ENCODE measurements at places on chromosomes 2 and 18. TPM values are rescaled to one million over a fixed set of nuclear protein-coding genes. Genes with fewer than 3 reads are reported as not detected.
A peak's percentile ranks its signal among the peaks of the same experiment; 100 is the strongest.

Gene TMEM37
- polyA plus RNA-seq, result 96.9 TPM

Gene CASP10
- 26.9 TPM for polyA plus RNA-seq

Gene CKAP2L
- polyA plus RNA-seq, result 3.0 TPM

Gene SLC1A4
- polyA plus RNA-seq, result 4.9 TPM

Gene TYW5
- polyA plus RNA-seq, result 2.4 TPM

Gene CBLN2
- 0.82 TPM for polyA plus RNA-seq

Gene COL3A1
- 294 TPM for polyA plus RNA-seq

GRCh38 chr2:20599861-20600461 is 50.9 kb downstream of the HS1BP3 start:
- peak; percentile 68 for DNase-seq

DNA sequence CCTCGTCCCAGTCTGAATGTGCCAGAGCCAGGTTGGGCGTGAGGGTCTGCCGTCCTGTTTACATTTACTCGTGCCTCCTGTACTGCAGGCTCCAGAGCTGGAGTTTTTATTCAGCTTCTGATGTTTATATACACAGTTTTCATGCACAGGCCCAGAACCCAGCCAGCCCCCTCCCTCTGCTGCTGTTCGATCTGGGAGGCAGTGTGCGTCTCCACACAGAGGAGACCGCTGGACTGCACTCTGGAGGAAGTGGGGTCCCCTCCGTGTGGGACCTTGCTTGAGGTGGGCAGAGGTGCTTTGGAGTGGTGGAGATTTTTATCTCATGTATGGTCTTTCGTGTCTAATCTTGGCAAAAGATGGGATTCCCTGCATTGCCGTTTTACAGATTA is 90.6 kb downstream of the GLI2 start:
- peak; percentile 63 for DNase-seq

DNA sequence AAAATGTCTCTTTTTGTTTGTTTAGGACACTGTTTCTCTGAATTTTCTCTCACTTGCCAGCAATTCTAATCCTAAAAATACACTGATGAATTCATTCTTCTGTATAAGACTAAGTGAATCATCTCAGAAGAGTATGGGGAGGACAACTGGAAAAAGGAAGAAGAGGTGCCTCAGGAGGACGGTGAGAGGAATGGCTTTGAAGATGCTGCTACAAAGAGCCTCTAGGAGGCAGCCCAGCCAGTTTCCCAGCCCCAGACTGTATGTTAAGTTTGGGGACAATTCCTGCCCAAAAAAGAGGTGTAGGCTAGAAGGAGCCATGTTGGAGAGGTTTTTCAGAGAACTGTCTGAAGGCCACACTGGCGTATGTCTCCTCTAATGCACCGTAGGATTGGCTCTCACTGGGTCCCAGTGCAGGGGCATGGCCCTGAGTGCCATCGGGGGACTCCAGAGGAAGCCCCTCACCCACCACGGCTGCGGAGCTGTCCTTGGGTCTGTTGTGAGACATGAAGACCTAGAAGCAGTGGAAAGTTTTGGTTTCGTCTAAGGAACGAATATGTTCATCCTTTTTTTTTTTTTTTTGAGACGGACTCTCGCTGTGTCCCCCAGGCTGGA is 3.1 kb upstream of the SDC1 start:
- no peak for DNase-seq

DNA sequence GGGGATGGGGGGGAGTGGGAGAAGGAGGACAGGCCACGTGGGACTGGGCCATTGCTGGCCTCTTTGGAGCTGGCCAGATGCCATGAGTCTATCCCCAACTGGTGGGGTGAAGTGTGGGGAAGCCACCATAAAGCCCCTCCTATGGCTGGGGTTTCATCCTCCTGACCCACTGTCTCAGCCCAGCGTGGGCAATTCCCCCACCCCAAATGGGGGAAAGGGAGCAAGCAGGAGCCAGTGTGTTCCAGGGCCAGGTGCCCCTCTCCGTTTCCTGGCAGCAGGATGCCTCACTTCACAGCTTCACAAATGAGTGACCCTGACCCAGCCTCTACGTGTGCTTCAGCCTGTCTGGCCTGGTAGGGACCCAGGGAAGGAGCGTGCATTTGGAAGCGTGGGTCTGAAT is 474.7 kb upstream of the HS6ST1 start:
- no peak for DNase-seq

DNA sequence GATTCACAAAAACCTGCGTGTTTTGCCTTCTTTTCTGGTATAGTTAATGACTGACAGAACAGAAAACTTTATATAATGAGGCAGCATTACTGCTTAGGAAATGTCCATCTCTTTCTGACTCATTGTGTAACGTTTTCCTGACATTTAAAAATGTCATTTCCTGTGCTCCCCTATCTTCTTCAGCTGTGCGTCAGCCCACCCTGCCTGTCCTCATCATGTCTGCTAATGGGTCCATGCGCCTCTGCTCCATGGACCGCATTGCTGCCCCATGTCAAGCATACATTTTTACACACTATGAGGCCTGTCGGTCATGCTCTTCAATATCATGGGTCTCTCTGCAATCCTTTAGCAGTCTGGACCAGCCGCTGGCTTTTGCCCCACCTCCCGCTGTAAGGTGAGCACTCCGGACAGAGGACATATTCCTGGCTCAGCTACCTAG is 234.3 kb downstream of the CDCA7 start:
- no peak for DNase-seq

- no peak for DNase-seq
Measured at GRCh38 chr18:26432651-26433424, 115.5 kb downstream of the KCTD1 start.

- DNase-seq, result peak; percentile 48
Measured at GRCh38 chr2:231204581-231204980, 6.2 kb downstream of the ARMC9 start.

DNA sequence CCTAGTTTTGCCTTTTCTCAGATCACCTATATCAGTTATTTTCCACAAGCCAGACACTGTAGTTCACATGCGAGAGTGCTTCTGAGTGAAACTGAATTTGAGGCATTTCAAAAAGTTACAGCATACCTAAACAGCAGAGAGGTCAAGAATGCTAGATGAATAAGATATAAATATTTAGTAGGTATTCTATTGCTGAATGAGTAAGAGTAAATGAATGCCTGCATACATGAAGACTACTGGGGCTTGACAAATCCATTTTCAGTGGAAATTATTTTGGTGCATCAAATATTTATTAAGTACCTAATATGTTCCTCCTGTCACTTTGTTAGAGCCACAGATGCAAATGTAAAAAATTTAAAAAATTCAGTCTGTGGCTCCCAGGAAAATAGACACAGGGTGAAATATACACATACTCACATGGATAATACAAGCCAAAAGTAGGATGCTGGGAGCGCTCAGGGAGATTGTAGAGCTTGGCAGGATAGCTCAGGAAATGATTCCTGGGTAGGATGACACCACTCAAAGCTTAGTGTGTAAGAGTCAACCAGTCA is 27.6 kb upstream of the CDC42EP3 start:
- no peak for DNase-seq

GRCh38 chr18:73563345-73563744 is 584.3 kb downstream of the FBXO15 start:
- DNase-seq, result no peak

- no peak for DNase-seq
Measured at GRCh38 chr2:149871091-149871885, 283.7 kb upstream of the MMADHC start.

DNA sequence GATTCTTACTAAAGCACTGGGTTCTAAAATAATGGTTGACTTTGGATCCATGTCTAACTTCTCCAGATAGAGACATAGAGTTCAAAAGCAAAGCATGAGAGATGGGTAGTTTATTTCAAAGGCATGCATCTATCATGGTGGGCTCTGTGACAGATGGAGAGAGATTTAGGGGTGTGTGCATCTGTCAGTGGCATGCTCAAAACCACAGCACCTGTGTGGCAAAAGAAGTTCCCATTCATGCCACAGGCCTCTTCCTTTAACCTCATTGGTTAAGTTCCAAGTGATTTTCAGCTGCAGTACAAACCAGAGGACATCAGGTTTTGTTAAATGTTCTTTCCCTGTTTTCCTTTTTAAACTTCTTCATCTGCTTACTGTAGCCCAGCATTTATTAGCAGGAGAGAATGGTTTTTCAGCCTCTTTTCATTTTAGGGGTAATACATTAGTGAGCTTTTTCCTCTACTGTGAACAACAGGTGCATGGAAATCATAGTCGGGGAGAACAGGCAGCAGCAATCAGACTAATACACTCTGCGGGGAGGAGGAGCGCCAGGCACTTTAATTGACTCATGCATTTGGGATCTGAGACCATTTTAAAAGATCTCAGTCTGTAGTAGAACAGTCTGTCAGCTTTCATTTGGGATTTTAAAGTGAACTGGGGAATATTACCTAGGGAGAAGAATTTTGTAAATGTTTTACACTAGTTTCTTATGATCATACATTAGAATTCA is 52.4 kb upstream of the UPP2 start:
- no peak for DNase-seq

DNA sequence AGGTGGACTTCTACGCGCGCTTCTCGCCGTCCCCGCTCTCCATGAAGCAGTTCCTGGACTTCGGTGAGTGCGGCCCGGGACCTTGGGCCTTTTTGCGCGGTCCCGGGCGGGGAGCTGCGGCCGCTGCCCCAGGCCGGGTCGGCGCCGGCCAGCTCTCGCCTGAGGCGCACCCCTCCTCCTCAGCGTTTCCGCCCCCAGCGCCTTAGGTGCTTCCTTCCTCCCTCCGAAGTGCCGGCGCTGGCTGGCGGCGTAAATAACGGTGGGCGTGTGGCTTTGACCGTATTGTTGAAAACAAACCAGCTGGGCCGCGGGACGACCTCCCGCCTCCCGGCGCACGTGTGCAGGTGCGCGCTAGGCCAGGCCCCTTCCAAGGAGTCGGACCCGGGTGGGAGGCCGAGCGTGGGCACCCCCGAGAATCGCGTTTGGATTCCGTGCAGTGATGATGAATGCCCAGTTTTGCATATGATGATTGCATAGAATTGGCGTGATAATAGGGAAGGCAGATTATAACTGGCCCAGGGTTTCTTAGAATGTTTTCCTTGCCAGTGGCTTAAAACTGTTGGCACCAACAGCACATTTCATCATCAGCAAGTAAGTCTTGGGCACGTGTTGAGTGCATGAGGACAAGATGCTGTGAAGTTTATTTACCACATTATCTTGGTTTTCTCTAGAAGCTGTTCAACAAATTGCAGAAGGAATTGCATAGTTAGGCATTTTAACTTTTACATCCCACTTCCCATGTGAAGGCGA is 569 bp downstream of the PDK1 start:
- DNase-seq, result peak; percentile 74

DNA sequence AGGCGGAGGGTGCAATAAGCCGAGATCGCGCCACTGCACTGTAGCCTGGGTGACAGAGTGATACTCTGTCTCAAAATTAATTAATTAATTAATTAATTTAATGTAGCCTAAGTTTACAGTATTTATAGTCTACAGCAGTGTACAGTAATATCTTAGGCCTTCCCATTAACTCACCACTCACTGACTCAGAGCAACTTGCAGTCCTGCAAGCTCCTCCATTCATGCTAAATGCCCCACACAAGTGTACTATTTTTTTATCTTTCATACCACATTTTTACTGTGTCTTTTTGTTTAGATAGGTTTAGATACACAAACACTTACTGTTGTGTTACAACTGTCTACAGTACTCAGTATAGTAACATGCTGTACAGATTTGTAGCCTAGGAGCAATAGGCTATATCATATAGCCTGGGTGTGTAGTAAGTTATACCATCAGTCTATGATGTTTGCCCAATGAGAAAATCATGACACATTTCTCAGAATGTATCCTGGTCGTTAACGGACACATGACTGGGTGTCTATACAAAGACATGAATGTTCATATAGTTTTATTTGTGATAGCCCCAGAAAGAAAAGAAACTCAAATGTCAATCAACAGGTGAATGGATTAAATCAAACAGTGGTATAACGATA is 15.8 kb upstream of the RNU2-63P start:
- no peak for DNase-seq

DNA sequence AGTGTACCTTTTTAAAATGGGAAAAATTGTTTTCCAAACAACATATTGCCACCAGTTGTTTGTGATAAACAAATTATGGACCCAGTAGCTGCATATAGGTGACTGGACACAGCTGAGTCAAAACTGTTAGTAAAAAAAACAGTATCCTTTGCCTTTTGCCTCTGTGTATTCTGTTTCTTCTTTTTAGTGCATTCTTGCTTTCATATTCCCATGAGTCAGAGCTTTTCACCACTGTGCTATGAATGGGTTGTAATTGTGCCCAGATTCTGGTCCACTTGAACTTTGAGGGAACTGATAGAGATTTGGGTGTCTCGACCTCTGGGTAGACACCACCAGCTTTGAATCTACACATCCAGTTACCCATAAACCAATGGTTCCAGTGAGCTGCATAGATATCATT is 1441.9 kb upstream of the ZEB2 start:
- DNase-seq, result no peak

GRCh38 chr2:16034151-16034974 is 94.0 kb downstream of the MYCN start:
- no peak for DNase-seq

DNA sequence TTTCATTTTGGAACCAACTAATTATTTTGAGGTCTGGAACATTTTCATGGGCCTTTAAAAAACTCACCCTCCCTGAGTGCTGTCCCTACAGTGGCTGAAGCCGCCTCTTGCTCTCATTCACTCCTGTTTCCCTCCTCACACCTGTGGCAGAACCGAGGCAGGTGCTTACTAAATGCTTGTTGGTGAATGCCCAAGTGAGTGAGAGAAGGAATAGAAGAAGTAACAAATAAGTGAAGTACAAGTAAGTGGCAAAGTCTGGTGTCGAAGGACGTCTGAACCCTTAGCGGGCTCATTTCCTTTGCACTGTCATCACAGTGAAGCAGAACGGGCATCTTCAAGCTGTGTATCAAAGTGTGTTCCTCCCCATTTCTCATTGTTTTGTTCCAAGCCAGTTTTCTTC is 135.2 kb downstream of the RHBDD1 start:
- no peak for DNase-seq

- no peak for DNase-seq
Measured at GRCh38 chr2:159684796-159685195, 27.5 kb upstream of the MARCHF7 start.

DNA sequence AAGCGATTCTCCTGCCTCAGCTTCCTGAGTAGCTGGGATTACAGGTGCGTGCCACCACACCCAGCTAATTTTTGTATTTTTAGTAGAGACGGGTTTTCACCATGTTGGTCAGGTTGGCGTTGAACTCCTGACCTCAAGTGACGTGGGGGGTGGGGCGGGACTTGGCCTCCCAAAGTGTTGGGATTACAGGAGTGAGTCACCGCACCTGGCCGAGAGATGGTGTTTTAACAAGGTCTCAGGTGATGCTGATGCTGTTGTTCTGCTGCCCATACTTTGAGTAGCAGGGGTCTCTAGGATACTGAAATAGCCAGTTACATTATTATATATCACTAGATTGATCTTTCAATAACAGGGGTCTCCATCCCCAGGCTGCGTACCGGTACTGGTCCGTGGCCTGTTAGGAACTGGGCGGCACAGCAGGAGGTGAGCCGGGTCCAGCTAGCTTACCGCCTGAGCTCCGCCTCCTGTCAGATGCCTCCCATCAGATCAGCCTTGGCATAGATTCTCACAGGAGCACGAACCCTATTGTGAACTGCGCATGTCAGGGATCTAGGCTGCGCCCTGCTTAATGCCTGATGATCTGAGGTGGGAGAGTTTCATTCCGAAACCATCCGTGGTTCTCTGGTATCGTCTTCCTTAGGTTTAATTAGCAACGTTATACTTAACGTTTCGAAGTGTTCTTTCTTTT is 48.3 kb upstream of the SLC38A11 start:
- no peak for DNase-seq

- DNase-seq, result peak; percentile 56
Measured at GRCh38 chr2:176124947-176125771, 2.6 kb downstream of the HOXD9 start.

GRCh38 chr2:133953524-133953923 is 300.3 kb upstream of the MGAT5 start:
- DNase-seq, result no peak

- no peak for DNase-seq
Measured at GRCh38 chr2:174198846-174199564, 49.3 kb downstream of the OLA1 start.

All from sigmoid colon (tissue), 7 donors.